Central memory CD4-positive, alpha-beta T cell (primary cell): ENCODE measurements at places on chromosomes 6 and 20.
A peak's percentile ranks its signal among the peaks of the same experiment; 100 is the strongest.

- DNase-seq = no peak
Observed at GRCh38 chr20:47857569-47858464, 72.5 kb upstream of the SULF2 start.

DNA sequence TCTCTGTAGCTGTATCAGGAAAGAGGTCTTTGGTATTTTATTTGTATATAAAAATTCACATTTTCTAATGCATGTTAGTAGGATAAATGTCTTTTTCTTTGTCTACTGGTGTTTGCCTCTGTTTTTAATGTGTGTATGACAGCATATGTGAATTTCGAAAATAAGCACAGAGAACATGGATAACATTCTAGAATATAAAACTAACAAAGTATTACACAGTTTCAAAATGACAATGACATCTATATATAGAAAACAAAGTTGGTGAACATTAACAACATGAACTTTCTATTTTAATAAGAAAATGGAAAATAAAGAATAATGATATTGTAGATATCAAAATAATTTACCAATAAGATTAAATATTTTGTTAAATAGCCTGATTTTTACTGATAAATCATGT, 608.0 kb downstream of the COL12A1 start:
- no peak for DNase-seq

- no peak for DNase-seq
Observed at GRCh38 chr6:127494240-127494767, 24.8 kb downstream of the MTCL3 start.

GRCh38 chr6:155177363-155177961, 86.4 kb upstream of the CLDN20 start:
- DNase-seq = peak; percentile 33

DNA sequence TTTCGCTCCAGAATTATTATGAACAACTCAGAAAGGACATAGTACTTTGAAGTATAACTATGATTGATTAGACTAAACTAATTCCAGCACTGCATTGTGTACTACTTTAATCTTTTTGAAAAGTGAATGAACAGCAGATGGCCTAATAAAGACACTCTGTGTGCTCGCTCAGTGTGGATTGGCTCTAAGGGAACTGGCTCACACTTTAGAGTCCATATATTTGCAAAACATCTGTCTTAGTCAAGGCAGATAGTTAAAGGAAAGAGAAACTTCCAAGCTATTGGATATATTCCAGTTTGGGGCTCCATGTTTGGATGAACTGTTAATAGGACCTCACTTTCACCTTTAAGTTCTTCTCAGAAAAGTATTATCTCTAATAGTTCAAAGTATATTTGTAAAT, 218.9 kb downstream of the EYA4 start:
- no peak for DNase-seq
